ENCODE measurements at places on chromosomes 3 and 15.

GRCh38 chr3:113523241-113523640, 8.3 kb upstream of the SPICE1 start:
- DNase-seq: no peak

DNA sequence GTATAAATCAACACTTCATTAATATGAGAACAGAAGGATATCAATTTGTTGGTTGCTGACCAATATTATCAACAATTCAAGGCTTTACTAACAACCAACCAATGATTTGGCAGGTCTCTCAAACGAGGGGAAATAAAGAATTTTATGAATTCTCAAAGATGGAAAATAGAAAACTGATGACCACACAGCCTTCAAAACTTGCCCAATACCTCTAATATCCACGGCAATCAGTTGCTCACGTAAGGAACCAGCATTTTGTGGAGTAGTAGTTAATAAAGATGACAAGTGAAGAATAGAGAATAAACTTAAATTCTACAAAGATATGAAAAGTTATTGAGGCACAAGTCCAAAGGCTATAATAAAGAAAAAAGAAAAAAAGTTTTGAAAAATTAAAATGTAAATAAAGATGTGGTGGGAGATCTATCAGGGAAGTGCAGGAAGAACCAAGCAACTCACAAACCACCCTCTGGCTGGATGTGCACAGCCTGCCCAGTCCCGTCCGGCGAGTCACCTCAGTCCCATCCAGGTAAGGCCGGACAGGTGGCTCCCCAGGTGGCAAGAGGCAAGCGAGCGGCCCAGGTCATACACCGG, 808 bp downstream of the GK5 start:
- DNase-seq: no peak

DNA sequence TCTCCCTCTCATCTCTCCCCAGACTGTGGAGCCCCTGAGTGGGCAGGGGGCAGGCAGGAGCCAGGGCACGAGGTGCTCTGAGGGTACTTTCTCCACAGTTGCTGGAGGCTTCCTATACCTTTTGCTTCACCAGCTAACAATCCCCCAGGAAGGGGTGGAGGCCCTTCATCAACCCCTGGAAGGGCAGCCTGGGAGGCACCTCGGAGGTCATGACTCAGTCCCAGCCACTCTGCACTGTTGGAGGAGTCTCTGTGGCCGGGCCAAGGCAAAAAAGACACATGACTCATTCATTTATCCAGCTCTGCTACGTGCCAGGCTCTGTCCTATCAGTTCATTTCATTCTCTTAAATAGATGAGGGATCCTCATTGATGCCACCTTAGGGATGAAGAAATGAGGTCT, 15.6 kb upstream of the KY start:
- peak; percentile 29 for DNase-seq

DNA sequence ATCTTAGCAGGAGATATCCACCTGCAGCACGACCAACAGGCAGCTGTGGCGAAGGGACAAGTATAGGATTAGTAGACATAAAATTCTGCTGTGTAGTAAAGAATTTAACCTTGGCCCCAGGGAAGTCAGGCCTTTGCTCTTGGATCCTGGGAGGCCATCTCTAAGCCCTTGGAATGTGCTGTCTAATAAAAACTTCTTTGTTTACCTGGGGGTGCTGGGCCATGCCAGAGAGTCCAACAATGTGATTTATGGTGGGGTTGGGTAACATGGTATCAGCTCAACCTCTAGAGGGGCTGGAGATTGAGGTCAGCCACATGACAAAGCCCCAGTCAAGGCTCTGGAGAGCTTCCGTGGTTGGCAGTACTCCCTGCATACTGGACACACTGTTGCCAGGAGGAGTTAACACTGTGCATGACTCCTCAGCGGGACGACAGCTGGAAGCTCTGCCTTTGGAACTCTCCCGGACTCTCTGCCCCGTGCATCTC, 52.4 kb downstream of the HEG1 start:
- DNase-seq: peak; percentile 48

GRCh38 chr3:130354430-130354829, 9.0 kb downstream of the COL6A5 start:
- DNase-seq: peak; percentile 61

- no peak for DNase-seq
These were observed 75.0 kb downstream of the NR2E3 start for GRCh38 chr15:71885390-71885789.

- DNase-seq: peak; percentile 74
These were observed 57.0 kb downstream of the NEK10 start for GRCh38 chr3:27312044-27312668.

GRCh38 chr3:60983906-60984305, 267.3 kb downstream of the FHIT start:
- no peak for DNase-seq

Measured in fibroblast of skin of right quadriceps (primary cell).